ENCODE measurements at places on chromosomes 11 and 22. TPM values are rescaled to one million over a fixed set of nuclear protein-coding genes. Genes with fewer than 3 reads are reported as not detected.

TCN2 gene
- 34.7 TPM for total RNA-seq

SYNGR1 gene
- total RNA-seq = 35.3 TPM

CRYAB gene
- 1.4 TPM for total RNA-seq

LARGE2 gene
- total RNA-seq = 126 TPM

SERPING1 gene
- 50.2 TPM for total RNA-seq

GRM5 gene
- total RNA-seq = 0.13 TPM

FOLR1 gene
- 0.35 TPM for total RNA-seq

CDKN1C gene
- 35.0 TPM for total RNA-seq

- no peaks in the 10 kb centered on the region for H3K36me3 ChIP-seq
- H3K4me3 ChIP-seq = no peak overlapping the region
- H3K27ac ChIP-seq = no peak overlapping the region
- no peaks in the 10 kb centered on the region for H3K27me3 ChIP-seq
- peaks cover 8% of the 10 kb centered on the region for H3K4me1 ChIP-seq
These were observed 384.3 kb upstream of the ARHGAP42 start for GRCh38 chr11:100302824-100303223.

- peaks cover 27% of the 10 kb centered on the region for H3K27me3 ChIP-seq
- H3K4me3 ChIP-seq = no peak overlapping the region
- peaks cover 10% of the 10 kb centered on the region for H3K4me1 ChIP-seq
- peaks cover 14% of the 10 kb centered on the region for H3K36me3 ChIP-seq
- H3K27ac ChIP-seq = 0 out of 2 replicates have a peak overlapping the region, but pooled peaks have one; percentile 21
These were observed 34.6 kb upstream of the SHANK2 start for GRCh38 chr11:71286701-71287643.

GRCh38 chr22:50473088-50473487 lies 1.7 kb downstream of the SBF1 start:
- peaks cover 12% of the 10 kb centered on the region for H3K27me3 ChIP-seq
- no peak for DNase-seq
- H3K4me1 ChIP-seq = peaks cover 38% of the 10 kb centered on the region
- H3K4me3 ChIP-seq = peak overlapping the region; percentile 87
- peak overlapping the region; percentile 77 for H3K27ac ChIP-seq
- no peaks in the 10 kb centered on the region for H3K36me3 ChIP-seq

- H3K27ac ChIP-seq = no peak overlapping the region
- H3K27me3 ChIP-seq = no peaks in the 10 kb centered on the region
- no peak overlapping the region for H3K4me3 ChIP-seq
- no peak for DNase-seq
- H3K36me3 ChIP-seq = no peaks in the 10 kb centered on the region
These were observed 10.7 kb downstream of the SMIM38 start for GRCh38 chr11:69166218-69167115.

GRCh38 chr11:90639461-90639993 lies 416.7 kb upstream of the CHORDC1 start:
- no peak overlapping the region for H3K4me3 ChIP-seq
- peaks cover 11% of the 10 kb centered on the region for H3K4me1 ChIP-seq
- no peak for DNase-seq
- H3K27ac ChIP-seq = no peak overlapping the region
- H3K36me3 ChIP-seq = no peaks in the 10 kb centered on the region
- H3K27me3 ChIP-seq = no peaks in the 10 kb centered on the region

DNA sequence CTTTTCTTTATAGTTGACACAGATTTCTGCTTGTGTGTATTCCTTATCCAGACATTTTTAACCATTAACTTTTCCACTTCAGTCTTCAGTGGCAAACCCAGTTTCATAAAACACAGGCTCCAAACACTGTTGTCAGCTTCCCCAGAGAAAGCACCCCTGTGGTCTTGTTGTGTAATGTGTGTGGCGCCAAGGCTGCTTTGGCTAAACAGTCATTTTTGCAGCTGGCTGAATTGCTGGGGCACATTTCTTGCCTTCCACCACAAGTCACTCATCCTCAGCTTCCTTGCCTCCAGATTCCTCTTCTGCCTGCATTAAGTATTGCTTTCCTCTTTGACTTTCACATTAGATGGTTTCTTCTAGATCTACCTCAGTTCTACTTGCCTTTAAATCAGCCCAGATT lies 40.5 kb downstream of the ARHGAP1 start:
- H3K4me1 ChIP-seq = no peaks in the 10 kb centered on the region
- no peak overlapping the region for H3K27ac ChIP-seq
- H3K4me3 ChIP-seq = no peak overlapping the region
- DNase-seq = no peak
- H3K27me3 ChIP-seq = no peaks in the 10 kb centered on the region
- peaks cover 59% of the 10 kb centered on the region for H3K36me3 ChIP-seq

DNA sequence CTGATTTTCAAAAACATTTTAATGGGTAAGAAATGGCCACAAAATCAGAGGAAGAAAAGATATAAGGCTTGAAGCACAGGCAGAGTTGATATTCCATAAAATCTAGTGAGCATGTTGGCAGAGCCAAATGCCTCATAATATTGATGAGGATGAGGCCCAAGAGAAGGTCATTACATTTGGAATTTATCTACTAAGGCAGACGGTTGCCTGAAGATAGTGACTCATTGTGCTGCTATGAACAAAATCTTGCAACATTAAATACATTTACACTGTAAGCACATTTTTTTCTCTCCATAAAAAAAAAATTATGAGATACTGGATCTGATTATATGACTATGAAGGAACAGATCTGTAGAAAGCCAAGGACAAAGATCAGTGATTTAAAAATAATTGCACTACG lies 881.4 kb upstream of the CHORDC1 start:
- no peak overlapping the region for H3K27ac ChIP-seq
- H3K4me1 ChIP-seq = no peaks in the 10 kb centered on the region
- no peak for DNase-seq
- H3K27me3 ChIP-seq = no peaks in the 10 kb centered on the region
- no peaks in the 10 kb centered on the region for H3K36me3 ChIP-seq

GRCh38 chr22:44357966-44358465 lies 45.3 kb upstream of the SHISAL1 start:
- H3K27me3 ChIP-seq = no peaks in the 10 kb centered on the region
- DNase-seq = peak; percentile 10
- no peak overlapping the region for H3K4me3 ChIP-seq
- no peak overlapping the region for H3K27ac ChIP-seq
- peaks cover 13% of the 10 kb centered on the region for H3K4me1 ChIP-seq
- no peaks in the 10 kb centered on the region for H3K36me3 ChIP-seq

DNA sequence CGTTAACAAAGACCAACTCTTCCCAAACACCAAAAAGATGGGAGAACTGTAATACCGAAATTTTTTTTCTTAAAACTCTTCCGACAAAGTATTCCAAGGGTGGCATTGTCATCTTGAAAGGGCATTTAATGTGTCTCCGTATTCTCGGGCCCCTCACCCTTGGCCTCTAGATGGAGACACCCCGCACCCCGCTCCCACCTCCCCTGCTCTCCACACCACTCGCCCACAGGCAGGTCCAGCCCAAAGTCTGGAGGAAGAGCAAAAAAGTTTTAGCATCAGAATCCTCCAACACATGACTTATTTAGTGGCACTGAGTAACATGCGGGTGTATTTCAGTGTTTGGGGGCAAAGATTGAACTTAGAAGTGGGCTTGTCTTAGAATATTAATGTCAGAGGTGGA lies 20.7 kb downstream of the SPATA19 start:
- H3K36me3 ChIP-seq = no peaks in the 10 kb centered on the region
- DNase-seq = no peak
- no peaks in the 10 kb centered on the region for H3K27me3 ChIP-seq
- H3K4me3 ChIP-seq = no peak overlapping the region

DNA sequence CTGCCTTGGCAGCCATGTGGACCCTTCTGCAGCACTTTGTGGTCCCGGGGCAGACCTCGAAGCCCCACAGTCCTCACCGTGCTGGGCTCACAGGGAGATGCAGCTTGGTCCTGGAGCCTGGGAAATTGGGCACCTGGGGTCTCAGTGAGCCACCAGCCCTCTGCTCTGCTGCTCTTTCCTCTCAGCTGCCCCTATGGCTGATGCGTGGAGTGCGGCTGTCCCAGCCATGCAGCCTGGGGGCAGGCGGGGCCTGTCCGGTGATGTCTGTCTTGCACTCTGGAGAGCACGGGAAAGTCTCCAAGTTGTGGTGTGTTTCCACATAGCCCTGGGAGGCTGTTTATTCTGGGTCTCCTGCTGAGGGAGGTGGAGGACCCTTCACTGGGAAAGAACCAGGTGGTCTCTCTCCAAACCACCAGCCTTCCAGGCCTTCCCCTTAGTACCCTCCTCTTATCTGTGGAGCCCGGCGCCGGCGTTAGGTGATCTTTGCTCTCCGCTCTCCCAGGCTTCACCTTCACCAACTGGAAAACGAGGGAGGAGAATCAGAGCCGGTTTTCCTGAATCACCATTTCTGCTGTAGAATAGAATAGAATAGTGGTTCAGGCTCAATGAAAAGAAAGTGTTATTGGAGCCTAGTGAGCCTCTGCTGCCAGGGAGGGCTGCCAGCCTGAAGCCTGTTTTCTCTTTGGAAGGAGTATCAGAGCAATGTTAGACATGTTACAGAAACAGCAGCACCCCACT lies 41.2 kb upstream of the GRAMD4 start:
- peak overlapping the region; percentile 86 for H3K4me3 ChIP-seq
- no peaks in the 10 kb centered on the region for H3K36me3 ChIP-seq
- peak overlapping the region; percentile 83 for H3K27ac ChIP-seq
- peaks cover 3% of the 10 kb centered on the region for H3K27me3 ChIP-seq

DNA sequence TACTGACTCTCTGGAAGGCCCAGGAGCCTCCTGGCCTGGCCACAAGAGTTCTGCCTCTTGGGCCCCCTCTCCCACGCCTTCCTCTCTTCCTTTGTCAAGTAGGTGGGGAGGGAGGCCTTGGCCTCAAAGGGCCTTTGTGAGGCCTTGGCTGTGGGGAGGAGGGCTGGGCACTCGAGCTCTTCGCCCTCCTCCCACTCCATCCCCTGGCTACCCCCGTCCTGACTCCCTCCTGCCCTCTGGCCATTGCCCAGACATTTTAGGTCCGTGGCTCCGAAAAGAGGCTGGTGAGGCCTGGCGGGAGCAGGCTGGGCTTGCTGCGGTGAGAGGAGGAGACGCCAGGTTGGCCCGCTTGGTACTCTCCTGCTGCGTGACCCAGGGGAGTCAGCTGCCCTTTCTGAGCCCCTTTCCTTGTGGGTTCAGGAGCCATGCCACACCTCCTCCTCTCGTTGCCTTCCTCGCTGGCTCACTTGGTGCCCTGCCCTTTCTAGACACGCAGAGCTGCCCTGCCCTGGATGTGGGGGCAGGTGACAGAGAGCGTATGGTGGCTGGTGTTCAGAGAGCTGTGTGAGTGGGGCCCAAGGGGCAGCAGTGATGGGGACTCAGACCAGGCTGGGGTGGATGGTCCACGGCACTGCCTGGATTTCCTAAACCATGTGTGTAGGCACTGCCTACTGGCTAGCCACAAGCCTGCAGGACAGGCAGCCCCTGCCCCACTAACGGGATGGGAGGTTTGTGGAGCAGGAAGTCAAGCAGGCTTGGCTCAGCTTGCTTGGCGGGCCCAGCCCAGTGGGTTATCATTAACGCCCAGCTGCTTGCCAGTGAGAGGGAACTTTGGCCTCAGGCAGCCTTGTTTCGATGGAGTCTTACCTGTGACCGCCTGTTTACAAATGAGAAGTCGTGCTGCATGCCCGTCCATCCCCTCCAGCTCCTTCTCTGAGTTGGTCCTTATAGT lies 15.8 kb upstream of the OMP start:
- peaks cover 12% of the 10 kb centered on the region for H3K4me1 ChIP-seq
- H3K36me3 ChIP-seq = no peaks in the 10 kb centered on the region
- no peaks in the 10 kb centered on the region for H3K27me3 ChIP-seq
- no peak overlapping the region for H3K4me3 ChIP-seq

DNA sequence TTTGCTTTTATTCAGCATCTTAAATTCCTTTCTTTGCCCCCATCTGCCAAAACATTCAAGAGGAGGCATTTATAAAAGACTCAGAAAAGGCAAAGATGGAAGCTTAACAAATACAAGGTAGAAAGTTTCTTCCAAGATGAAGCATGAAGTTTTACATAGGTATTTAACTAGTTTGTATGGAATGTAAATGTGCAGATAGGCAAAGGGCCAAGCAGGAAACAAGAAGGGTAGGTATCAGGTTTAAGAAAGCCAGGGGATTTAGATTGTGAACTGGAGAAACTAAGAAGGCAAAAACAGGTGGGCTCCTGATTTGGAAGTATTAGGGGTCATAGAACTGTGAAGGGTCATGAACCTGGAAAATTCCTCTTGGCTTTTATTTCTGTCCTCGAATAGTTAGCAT lies 62.6 kb downstream of the PPP2R1B start:
- no peak overlapping the region for H3K27ac ChIP-seq
- no peak overlapping the region for H3K4me3 ChIP-seq
- DNase-seq = no peak
- H3K36me3 ChIP-seq = peaks cover 6% of the 10 kb centered on the region
- peaks cover 12% of the 10 kb centered on the region for H3K4me1 ChIP-seq

GRCh38 chr22:36340621-36341020 lies 47.1 kb downstream of the MYH9 start:
- H3K4me1 ChIP-seq = peaks cover 50% of the 10 kb centered on the region
- DNase-seq = no peak
- no peak overlapping the region for H3K4me3 ChIP-seq
- peak overlapping the region; percentile 86 for H3K27ac ChIP-seq
- peaks cover 55% of the 10 kb centered on the region for H3K36me3 ChIP-seq
- H3K27me3 ChIP-seq = no peaks in the 10 kb centered on the region

DNA sequence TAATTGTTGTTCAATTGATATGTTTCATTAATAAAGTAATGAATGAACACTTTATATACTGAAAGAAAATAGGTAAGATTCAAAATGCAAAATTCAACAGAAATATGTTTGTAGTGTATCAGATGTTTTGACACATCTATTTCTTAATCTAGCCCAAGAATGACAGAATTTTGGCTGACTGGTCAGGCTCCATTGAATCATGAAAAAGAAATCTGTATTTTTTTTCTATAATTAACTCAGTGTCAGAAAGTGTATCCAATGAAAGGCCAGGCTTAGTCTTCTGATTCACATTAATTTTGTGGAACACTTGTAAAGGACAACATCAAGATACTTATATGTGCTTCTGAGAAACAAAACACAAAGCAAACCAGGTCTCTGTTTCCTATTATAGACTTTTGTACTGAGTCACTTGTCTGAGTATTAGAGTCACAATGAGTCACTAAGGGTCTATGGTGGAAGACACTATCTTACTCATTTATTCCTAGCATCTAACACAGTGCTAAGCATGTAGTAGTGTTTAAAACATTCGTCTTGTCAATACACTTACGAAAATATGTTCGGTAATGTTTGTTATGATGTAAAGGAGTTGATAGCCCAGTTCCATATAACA lies 297.7 kb upstream of the CCDC90B start:
- H3K36me3 ChIP-seq = no peaks in the 10 kb centered on the region
- peaks cover 22% of the 10 kb centered on the region for H3K4me1 ChIP-seq
- H3K4me3 ChIP-seq = no peak overlapping the region
- DNase-seq = no peak
- no peaks in the 10 kb centered on the region for H3K27me3 ChIP-seq
